ENCODE measurements at places on chromosomes 11 and 22.

DNA sequence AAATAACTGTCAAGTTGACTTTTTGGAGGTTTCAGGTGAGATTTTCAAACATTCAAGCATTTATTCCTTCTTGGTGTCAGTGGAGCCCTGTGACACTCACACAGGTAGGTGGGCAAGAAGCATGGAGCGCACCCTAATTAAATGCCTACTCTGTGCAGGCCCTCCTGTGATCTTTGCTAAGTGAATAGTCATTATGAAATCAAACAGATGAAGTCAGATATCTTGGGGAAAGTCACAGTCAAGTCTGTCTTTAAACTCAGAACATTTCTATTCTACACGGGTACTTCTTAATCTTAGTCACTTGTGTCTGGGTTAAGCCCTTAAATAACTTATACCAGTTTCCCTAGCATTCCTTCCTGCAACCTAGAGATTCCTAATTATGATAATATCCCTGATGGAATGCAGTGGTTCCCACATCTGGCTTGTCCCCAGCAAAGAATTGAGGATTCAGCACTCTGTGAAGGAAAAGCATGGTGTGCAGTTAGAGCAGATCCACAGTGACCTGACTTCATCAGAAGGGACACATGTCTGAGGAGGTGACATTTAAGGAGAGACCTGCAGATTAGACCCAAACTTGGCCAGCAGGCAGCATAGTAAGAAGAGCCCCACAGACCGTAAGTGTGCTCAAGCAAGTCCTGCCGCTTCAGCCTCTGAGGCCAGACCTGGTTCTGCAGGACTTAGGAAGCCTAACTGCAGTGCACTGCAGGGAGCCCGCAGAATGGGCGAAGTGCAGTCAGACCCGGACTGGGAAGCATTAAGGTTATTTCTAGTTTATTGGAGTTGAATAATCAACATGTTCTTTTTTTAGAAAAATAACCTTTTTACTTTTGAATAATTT, 85.3 kb upstream of the GAL start:
- DNase-seq: no peak

GRCh38 chr22:44973829-44974228, 36.0 kb downstream of the PHF21B start:
- no peak for DNase-seq

GRCh38 chr11:73760135-73760678, 667 bp downstream of the RAB6A start:
- DNase-seq: peak; percentile 30

GRCh38 chr22:43144949-43145348, 1.8 kb upstream of the MCAT start:
- DNase-seq: no peak

DNA sequence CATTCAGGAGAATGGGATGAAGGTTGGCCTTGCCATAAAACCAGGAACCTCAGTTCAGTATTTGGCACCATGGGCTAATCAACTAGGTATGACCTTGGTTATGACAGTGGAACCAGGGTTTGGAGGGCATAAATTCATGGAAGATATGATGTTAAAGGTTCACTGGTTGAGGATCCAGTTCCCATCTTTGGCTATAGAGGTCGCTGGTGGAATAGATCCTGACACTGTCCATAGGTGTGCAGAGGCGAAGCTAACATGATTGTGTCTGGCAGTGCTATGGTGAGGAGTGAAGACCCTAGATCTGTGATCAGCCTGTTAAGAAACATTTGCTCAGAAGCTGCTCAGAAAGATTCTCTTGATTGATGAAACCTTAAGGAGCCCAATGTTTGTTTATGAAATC, 5.7 kb downstream of the NF2 start:
- no peak for DNase-seq

DNA sequence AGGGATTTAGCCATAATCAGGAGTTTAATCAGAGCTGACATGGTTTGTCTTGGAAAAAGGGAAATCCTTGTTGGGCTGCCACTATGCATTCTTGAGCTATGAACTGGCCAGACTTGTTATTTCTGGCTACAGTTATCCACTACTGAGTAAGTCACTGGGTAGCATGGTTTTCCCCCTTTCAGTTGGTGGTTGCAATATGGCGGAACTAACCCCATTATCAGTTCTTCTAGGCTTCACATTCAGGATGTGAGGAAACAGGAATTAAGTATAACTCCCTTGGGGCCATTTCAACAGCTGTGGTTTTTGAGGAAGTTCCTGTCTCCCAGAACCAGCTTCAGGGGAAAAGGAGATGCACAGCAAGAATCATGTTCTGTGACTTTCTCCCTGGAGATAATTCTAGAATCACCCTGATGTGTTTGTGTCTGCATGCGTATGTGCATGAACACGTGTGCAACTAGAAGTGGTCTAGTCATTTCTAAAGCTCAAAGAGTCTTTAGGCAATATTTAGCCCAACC, 103.0 kb upstream of the CD44 start:
- DNase-seq: no peak

GRCh38 chr22:43706151-43706550, 106.0 kb downstream of the EFCAB6 start:
- no peak for DNase-seq

GRCh38 chr22:33035272-33035863, 22.8 kb downstream of the SYN3 start:
- no peak for DNase-seq

GRCh38 chr11:114168691-114169090, 109.2 kb downstream of the ZBTB16 start:
- DNase-seq: no peak

DNA sequence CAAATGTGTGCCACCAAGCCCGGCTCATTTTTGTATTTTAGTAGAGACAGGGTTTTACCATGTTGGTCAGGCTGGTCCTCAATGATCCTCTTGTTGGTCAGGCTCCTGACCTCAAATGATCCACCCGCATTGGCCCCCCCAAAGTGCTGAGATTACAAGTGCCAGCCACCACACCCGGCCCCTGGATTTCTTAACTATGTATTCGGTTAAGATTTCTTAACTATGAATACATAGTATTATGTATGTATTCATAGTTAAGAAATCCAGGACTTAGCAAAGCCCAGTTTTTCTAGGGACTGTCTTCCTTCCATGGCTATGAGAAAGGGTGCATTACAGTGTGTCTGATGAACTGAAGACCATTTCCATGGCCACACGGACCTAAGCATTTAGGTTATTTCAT, 1.7 kb downstream of the C11orf91 start:
- no peak for DNase-seq

- DNase-seq: no peak
Measured at GRCh38 chr11:41301023-41301422, 158.4 kb downstream of the LRRC4C start.

DNA sequence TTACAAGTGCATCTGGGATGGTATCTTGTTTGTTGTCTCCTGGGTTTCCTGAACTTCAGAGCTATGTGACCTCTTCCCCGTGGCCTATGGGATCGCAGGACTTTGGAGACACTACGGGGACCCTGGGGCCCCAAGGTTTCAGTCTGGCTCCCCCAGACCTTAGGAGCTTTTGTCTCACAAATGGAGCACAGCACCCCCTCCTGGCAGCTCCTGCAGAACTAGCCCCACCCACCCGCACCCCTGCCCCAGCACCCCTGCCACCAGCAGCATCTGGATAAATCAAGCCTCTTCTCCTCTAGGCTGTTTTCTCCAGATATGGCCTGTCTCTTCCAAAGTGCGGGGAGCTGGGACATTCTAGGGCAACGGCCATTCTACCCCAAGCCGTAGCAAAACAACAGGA, 10.4 kb downstream of the RCOR2 start:
- no peak for DNase-seq

- no peak for DNase-seq
Measured at GRCh38 chr11:36375353-36376008, 79.4 kb downstream of the PRR5L start.
